Left ventricle myocardium inferior (tissue), 1 donor: ENCODE measurements at places on chromosomes 5 and 9. TPM values are rescaled to one million over a fixed set of nuclear protein-coding genes. Genes with fewer than 3 reads are reported as not detected.

The CHSY3 gene
- total RNA-seq = 0.85 TPM

The STC2 gene
- 12.4 TPM for total RNA-seq

The FRMPD1 gene
- total RNA-seq = 1.1 TPM

The SPINK4 gene
- not detected for total RNA-seq

The TSLP gene
- 5.3 TPM for total RNA-seq

The PTBP3 gene
- total RNA-seq = 12.7 TPM

The C7 gene
- 175 TPM for total RNA-seq

The NMUR2 gene
- total RNA-seq = not detected

The MRRF gene
- total RNA-seq = 35.8 TPM

The TMEM252 gene
- not detected for total RNA-seq

The CEL gene
- total RNA-seq = 1.9 TPM

The SLIT3 gene
- 22.7 TPM for total RNA-seq

The DEPDC1B gene
- 0.30 TPM for total RNA-seq

The CSF1R gene
- 15.5 TPM for total RNA-seq

The PDE6A gene
- total RNA-seq = 0.22 TPM

The BOD1 gene
- total RNA-seq = 48.7 TPM

The IL4 gene
- total RNA-seq = not detected

The HTR4 gene
- 0.99 TPM for total RNA-seq

The GDA gene
- 0.85 TPM for total RNA-seq

The GPR151 gene
- total RNA-seq = not detected

The ADGRD2 gene
- total RNA-seq = not detected

The VAV2 gene
- 4.1 TPM for total RNA-seq

The PCDHB7 gene
- 0.55 TPM for total RNA-seq

The TMEM174 gene
- total RNA-seq = not detected

The GFI1B gene
- total RNA-seq = 0.27 TPM

The IRX1 gene
- total RNA-seq = 0.16 TPM
